Retina (tissue), 1 donor: ENCODE measurements at places on chromosomes 5 and 9.

DNA sequence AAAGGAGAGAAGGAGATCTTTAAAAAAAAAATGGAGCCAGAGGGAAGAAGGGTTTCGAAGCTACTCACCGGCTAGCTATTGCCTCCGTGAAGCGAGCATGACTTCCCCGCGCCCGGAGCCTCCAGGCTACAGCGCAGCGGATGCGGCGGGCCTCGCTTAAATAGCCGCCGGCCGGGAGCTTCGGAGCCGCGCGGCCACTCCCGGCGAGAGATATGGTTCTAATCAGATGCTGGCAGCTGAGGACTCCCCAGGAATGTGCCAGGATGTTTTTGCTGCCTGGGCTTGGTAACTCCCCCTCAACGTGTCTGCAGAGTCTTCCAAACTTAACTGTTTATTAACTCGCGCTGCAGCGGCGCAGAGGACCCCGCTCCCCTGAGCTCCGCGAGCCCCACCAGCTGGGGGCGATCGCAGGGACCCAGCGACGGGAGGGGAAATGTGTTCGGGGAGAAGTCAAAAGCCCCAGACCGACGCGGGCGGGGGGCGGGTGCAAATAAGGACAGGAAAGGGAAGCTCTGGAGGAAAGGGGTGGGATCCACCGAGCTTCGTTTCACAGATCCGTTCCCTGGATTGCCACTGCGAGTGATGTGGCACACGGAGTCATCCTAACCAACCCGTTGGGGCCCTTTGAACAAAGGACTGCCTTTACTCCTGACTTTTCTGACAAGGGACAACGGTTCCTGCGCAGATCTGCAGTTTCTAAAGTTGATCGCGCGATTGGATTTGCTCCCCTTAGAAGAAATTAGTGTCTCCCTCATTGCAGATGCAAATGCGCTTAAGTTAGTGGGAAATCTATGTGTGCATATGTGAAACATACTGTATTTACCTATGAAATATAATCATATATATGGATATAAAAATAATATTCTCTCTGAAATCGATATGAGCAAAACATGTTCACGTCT is at the start of gene DAB2:
DAB2 (minus strand) TSS at position 245 of the 902 bp plus-strand sequence. CDS start 30,660 bp downstream, outside the sequence.
- peak; percentile 89 for DNase-seq

- no peak for DNase-seq
These were observed 216.9 kb downstream of the SPOCK1 start for GRCh38 chr5:137282216-137282615.

- no peak for DNase-seq
These were observed 223.2 kb downstream of the TLR4 start for GRCh38 chr9:117927354-117927753.

DNA sequence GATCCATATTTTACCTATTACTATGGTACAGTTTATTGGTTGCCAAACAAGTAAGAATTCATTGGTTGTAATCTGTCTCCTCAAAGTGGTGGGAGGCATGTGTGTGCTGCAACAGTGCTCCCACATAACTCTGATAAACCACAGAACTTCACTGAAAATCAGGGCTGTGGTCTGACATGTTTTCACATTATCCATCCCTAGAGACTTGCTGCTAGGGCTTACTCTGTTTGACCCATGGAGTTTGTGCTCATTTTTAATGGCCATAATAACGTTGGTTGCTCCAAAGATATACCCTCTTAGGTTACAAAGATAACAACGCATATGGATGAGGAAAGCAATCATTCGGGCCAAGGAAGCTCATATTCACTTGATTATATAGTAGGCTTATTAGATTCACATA is 37.0 kb downstream of the HACD4 start:
- DNase-seq = no peak

DNA sequence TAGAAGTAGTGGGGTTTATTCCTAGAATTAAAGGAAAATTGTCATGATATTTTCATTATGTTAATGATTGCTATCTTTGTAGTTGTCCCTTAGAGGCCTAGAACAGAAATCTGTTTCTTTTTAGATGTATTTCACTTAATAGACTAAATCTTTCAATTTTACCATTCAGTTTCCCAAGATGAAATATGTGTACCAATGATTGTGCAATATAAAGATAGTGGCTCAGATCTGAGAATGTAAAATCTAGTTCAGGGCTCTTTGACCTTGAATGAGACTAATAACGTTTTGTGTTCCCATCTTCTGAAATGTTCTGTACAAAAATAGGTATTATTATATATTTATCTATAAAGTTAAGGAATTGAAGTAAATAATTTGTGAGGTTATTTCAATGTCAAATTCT is 947.9 kb downstream of the DTWD2 start:
- no peak for DNase-seq

- no peak for DNase-seq
These were observed 4.0 kb upstream of the SLC46A2 start for GRCh38 chr9:112894699-112895098.

DNA sequence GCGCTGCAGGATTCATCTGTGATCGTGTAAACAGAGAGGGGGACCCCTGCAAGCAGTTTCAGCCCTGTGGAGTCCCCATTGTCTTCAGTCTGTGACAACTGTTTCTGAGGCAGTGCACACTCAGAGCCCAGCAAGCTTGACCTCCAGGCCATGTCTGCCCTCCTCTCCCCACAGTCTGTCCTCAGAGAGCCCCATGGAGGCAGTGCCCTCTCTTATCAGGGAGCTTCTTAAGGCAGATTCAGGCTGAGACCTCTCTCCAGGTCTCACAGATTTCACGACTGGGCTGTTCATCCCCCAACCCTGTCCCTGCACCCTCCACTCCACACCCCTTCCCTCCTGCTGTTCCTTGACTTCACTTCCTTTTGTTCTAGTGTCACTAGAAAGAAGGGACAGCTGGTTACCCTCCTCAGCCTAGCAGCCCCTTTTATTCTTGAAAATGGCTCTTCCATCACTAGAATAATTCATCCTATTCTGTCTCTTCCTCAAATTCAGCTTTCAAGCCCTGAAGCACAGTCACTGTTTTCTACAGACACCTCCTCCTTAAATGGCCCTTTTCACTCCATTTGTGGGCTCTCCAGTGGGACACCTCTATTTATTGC is 218.4 kb downstream of the MED10 start:
- DNase-seq = peak; percentile 39

DNA sequence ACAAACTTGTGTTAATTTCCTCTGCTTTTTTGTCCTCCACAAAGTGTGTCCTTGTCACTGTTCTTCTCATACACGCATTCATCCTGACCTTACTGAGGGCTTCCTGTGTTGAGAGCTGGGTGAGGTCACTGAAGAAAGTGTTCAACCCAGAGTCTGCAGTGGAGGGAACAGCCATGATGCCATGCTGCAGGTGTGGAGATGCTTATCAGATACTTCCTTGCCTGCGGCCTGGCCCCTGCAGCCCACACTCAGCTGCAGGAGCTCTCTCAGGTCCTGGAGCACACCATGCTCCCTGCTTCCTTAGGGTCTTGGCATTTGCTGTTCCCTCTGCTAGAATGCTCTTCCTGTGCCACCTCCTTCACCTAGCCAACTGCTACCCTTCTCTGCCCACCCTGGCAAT is 108.1 kb upstream of the SPRY4 start:
- DNase-seq = no peak

DNA sequence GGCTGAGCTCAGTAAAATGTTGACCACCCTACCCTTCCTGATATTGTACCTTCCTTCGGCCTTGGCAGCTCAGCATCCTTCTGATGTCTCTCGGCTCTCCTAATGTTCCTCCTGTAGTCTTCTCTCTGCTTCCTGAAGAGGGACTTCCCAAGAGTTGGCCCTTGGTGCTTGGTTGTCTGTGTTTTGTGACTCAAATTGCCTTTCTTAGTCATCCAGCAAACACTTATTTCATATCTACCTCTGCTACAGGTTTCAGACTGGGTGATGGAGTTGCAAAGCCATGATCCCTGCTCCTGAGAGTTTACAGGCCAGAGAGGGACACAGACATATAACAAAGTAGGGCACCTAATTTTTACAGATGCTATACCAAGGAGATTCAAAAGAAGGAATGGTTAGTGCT is 70.1 kb downstream of the SV2C start:
- no peak for DNase-seq

- DNase-seq = no peak
These were observed 48.1 kb downstream of the IQGAP2 start for GRCh38 chr5:76451031-76451701.

- no peak for DNase-seq
These were observed 18.4 kb downstream of the TMEM38B start for GRCh38 chr9:105712773-105713172.

GRCh38 chr9:121861501-121862180 is 210.2 kb downstream of the DAB2IP start:
- DNase-seq = peak; percentile 58

GRCh38 chr9:123912167-123912897 is 17.6 kb downstream of the DENND1A start:
- DNase-seq = no peak

GRCh38 chr5:177524941-177525655 is 8.3 kb upstream of the DDX41 start:
- DNase-seq = no peak

DNA sequence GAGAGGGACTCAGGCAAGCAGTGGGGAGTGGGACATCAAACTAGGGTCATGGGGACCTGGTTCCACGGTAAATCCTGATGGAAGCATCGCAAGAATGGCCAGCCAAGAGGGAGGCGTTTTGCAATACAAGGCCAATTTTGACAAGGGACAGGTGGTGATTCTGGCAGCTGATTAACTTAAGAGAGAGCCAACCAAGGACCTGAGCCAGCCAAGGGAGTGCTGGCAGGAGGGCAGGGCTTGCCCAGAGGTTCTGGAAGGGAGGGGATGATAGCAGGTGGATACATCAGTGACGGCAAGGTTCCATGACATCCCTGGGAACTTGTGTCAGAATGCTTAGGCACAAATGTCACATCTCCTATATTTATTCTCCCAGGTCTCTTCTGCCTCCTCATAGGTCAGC is 32.8 kb upstream of the PUM3 start:
- no peak for DNase-seq

- DNase-seq = no peak
These were observed 63.5 kb upstream of the TBC1D2 start for GRCh38 chr9:98318834-98319478.

DNA sequence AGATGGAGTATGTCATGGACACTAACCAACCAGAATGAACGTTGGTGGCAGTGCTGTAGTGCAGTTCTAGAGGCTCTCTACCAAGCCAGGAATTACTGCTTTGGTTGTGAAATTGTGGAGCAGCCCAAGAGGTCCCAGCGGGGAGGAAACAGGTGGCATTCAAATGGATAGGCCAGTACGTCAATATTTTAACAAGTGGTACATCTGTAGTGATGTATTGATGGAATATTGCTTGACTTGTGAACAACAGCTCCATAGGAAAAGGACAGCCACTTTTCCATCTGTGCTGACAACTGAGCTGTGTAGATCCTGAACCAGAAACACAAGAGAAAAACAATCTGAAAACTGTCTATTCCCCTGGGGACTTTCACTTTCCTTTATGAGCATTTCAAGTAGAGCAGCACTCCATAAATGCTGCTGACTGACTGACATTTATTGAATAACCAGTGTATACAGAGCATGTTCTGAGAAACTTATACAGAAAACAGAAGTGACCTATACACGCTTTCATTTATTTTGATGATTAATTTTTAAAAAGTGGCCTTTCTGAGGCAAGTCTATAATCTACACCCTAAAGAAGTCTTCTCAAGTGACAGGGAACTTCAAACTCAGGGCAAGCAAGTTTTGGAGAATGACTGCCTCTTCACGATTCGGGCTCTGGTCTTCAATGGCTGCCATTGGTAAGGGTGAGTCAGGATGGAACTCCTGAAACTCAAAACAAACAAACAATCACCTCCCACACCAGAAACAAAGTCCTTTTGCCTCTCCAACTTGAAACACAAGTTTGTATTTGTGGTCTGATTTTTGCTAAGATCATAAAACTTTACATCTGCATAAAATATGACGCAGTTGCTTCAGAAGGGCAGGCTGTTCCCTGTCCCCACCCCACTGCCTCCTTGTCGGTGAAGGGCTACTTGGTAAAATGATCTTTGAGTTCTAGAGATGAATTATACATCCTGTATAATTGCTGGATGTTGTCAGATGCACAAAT is 362.4 kb downstream of the NDUFS4 start:
- no peak for DNase-seq

DNA sequence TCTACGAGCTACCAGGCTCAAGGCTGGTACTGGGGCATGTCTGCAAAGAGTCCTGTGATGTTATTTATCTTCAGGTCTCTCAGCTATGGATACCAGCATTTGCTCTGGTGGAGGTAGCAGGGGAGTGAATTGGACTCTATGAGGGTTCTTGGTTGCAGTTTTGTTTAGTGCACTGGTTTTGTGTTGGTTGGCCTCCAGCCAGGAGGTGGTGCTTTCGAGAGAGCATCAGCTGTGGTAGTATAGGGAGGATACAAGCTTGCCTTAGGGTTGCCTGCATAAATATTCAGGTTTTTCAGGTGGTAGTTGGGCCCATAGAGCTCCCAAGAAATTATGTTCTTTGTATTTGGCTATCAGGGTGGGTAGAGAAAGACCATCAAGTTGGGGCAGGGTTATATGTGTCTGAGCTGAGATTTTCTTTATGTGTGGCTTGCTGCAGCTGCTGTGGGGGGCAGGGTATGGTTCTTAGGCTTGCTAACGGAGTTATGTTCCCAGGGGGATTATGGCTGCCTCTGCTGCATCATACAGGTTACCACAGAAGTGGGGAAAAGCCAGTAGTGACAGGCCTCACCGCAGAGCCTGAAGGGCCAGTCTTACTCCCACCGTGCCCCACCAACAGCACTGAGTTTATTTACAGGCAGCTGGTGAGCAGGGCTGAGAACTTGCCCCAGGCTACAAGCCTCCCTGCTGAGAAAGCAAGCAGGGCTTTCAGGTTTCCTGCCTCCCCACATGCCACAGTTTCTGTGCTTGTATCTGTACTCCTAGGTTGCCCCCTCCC is 9.7 kb upstream of the RIOK2 start:
- DNase-seq = no peak

DNA sequence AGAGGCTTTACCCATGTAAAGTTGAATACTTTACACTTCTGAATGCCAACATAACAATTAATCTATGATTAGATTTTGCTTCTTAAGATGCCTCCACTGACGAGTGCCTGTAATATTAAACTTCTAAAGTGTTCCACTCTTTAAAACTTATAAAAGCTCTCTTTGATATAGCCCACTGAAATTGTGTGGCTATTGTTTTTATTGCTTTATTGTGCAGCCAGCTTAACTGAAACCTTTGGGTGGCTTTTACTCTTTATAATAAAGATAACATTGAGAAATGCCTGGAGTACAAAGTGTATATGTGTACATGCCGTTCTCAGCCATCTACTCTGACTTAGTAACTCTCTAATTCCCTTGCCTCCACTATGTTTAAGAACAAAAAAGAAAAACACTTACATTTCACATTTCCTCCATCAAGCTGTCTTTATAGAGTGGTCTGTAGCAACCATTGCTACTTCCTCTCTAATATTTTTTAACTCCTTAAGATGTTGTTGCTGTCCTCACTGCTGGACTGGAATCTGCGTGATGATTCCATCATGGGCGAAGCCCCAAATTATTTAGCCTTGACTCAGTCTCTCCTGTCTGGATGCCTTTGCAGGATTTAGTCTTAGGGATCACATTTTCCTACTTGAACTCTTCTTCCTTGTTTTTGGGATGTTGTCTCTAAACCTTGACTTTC is 9.1 kb downstream of the PIK3R1 start:
- DNase-seq = no peak
